ENCODE measurements at places on chromosomes 11 and 22.
A peak's percentile ranks its signal among the peaks of the same experiment; 100 is the strongest.

GRCh38 chr11:30710221-30710620 lies 124.1 kb upstream of the MPPED2 start:
- peak; percentile 7 for DNase-seq

- DNase-seq: no peak
Observed at GRCh38 chr11:75214843-75215242, 25.7 kb upstream of the TPBGL start.

GRCh38 chr11:111602865-111603610 lies 789 bp downstream of the SIK2 start:
- peak; percentile 61 for DNase-seq

GRCh38 chr11:129779342-129779741 lies 36.3 kb upstream of the TMEM45B start:
- DNase-seq: no peak

DNA sequence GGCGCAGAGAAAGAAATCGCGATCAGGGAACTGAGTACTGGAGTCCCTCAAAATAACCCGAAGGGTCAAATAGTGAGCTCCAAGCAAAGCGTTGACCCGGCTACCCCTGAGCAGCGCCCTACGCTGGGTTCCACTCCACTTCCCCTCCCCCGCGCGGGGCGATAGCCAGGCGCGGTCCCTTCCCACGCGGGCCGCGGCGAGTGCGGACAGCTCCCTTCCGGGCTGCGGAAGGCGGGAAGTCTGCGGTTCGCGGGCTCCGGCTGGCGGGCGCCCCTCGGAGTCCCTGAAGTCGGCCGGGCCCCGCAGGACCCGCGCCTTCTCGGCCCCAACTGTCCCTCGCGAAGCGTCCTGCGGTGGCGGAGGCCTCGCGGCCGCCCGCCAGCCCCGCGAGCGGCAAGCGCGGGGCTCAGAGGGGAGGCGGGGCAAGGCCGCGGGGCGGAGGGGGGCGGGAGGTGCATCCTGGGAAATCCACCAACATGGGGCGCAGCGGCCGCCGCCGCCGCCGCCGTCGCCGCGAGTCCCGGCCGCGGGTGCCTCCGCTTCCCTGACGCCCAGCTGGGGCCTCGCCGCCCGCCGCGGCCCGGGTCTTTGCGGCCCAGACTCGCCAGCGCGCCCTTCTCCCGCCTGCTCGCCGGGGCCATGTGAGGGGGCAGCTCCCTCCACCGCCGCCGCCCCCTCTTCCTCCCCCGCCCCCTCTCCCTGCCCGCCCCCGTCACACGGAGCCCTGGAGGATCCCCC lies at the start of gene QSER1:
Gene QSER1 (plus strand): TSS at position 457 of the 738 bp plus-strand sequence. CDS start 315 bp downstream, outside the sequence.
- DNase-seq: peak; percentile 52

- DNase-seq: peak; percentile 80
Observed at GRCh38 chr22:31346255-31346732, at the start of gene PATZ1. Gene PATZ1 (minus strand): TSS chr22:31346346. CDS start chr22:31345602, 744 bp downstream.

DNA sequence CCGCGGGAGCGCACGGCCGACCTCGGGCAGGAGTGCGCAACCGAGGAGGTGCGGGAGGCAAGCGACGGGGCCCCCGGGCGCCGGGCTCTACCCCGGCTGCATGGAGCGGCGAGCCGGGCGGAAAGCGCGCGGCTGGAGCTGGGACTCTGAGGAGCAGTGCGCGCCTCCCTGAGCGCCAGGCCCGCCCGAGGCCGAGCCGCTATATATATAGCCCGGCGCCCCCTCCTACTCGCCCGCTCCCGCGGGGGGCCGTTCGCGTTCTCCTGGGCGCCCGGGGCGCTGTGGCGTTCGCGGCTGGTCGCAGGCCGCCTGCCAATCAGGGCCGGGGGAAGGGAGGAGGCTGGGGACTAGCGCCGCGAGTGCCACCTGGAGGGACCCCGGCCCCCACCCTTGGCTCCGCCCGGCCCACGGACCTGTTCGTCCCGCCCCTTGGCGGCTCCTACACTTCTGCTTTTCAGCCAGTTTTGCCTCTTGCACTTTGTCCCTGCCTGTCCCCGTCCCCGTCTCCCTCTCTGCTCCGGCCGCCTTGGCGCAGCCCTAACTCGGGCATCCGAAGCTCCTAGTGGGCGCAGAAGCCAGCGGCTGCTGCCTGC lies at the start of gene FGF4:
Gene FGF4 (minus strand): TSS at position 179 of the 593 bp plus-strand sequence. CDS start 257 bp downstream, outside the sequence.
- no peak for DNase-seq

- DNase-seq: peak; percentile 10
Observed at GRCh38 chr11:110715541-110715940, 3.3 kb upstream of the ARHGAP20 start.

DNA sequence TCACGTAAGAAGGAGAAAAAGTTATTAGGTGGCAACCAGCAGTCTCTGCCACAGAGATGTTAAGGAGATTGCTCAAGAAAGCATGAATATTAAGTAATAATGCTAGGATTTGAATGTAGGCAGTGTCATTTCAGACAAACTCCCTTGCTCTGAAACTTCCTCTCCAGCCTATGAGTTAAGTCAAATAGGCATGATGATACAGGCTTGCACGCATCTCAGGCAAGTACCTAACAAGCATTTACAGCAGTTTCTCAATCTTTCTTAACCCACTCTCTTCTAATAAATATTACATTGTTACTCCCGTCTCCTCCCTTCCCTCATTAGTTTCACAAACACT lies 72.7 kb downstream of the RAB38 start:
- no peak for DNase-seq

DNA sequence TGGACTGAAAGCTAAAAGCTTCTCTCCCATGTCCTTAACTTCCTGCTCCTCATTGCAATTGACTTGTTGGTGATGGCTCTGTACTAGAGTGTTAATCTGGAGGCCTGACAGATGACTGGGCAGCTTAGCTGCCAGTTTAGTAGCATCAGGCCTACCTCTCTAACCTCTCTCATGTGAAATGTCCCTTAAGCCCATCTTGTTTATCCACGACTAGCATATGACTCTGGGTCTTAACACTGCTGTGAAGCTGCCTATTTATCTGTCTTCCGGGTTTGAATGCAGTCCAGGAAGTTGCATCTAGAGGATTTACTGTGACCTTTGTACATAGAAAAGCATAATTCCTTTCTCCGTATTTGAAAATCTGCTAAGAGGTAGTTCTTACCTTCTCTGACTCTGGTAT lies 85.3 kb upstream of the HORMAD2 start:
- DNase-seq: peak; percentile 27

- DNase-seq: no peak
Observed at GRCh38 chr11:18145025-18145424, 12.7 kb downstream of the MRGPRX3 start.

Data from astrocyte of the spinal cord (primary cell).